CD4-positive, alpha-beta T cell (primary cell): ENCODE measurements at places on chromosomes 16 and 17.

DNA sequence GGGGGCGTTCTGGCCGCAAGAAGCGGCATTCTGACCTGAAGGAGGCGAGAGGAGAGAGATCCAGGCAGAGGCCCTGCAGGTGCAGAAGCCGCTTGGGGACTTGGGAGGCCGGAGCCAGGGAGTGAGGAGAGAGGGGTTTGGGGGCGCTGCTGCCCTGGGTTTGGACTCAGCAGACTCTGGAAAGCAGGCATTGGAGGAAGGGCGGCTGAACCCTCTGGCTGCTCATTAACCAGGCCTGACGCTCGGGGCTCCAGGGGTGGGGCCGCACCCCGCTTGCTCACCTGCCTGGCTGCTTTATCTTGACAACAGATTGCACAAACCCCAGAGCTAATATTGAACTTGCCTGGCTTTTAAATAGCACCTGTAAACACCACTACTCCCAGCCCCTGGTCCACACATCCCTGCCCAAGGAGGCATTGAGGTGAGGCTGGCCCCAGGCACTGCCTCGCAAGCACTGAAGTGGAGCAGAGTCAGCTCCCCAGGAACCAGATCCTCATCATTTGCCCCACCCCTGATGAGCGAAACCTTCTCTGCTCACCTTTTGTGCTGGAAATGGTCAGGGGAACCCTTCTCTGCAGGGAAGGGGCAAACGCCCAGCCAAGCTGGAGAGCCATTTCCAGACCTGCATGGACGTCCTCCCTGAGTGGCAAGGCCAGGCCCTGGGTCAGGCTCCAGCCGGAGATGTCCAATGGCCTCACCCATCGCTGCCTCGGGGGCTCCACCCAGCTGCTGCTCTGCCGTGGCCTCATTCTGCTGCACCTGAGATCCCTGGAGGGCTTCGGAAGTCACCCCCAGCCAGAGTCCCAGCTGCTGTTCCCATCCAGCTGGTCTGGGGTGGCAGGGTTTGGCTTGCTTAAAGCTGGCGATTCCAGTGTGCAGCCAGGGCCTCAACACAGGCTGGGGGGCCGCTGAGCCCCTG lies 190.2 kb upstream of the GSE1 start:
- DNase-seq, result no peak

DNA sequence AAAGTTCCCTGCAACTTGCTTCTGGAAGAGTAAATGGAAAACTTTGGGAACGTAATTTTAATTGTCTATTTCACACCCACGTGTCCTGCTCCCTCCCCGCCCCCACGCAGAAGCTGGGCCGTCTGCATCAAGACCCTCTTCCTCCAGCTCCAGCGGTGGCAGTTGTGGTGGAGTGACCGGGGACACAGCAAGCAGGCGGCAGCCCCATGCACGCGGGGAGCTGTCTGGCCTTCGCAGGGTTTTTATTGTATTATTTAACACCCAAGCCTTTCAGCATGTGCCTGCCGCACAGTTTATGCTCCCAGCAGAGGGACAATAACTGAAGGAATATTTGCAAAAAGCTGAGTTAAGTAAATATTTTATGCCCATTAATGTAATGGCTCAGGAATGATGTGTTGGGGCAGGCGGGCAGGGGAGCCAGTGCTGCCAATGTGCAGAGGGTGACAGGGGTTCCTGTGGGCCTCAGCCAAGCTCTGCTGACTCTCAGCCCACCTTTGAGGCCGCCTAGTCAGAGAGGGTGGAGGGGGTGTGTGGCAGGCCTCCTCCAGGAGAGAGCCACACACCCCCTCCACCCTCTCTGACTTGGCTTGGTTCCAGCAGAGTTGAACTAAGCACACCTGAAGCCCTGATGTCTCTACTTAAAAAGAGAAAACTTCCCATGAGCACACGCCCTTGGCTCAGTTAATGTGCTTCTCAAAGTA lies 32.4 kb upstream of the ENPP7 start:
- DNase-seq, result no peak

DNA sequence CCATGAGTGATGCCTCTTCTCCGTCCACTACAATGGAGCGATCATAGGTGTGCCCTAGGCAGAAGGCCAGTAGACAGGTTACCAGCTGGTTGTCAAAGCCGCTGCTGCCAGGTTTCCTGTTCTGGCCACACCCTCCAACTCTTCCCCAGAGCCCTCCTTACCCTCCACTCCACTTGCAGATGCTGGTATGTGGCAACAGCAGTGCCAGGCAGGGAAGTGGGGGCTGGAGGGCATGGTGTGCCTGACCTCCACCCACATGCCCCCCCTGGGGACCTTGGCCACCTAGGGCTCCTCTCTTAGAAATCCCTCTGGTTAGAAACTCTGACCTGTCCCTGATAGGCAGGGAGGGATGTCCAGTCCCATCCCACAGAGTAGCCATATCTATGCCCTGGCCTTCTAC lies 1.5 kb downstream of the RRAD start:
- no peak for DNase-seq

- peak; percentile 71 for DNase-seq
Measured at GRCh38 chr16:30996985-30997724, 12.1 kb downstream of the HSD3B7 start.

DNA sequence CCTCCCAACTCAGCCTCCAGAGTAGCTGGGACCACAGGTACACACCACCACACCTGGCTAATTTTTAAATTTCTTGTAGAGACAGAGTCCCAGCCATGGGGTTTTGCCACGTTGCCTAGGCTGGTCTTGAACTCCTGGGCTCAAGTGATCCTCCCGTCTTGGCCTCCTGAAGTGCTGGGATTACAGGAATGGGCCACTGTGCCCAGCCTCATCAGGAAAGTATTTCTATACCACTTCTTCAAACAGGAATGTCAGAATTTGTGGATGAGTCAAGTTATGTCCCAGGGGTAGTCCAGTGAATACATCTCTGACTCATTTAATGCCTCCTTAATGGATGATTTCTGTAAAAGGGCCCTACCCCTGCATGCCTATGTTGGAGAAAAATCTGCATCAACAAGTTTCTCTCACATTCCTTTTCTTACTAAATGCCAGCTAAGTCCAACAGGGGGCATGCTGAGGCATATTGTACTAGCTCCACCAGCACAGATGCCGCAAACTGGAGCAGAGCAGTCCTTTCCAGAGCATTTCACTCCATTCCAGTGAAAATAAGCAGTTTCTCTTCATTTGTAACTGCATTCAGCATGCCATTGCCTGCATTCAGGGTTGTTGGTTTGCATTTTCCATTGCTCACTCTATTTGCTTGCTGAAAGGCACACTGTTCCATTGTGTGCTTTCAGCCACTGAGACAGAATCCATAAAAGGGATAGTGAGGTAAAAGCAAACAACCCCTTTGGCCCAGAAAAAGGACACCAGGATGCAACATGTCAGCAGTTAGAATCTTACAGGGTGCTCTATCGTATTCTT lies 5.3 kb upstream of the CAVIN1 start:
- DNase-seq, result peak; percentile 31

DNA sequence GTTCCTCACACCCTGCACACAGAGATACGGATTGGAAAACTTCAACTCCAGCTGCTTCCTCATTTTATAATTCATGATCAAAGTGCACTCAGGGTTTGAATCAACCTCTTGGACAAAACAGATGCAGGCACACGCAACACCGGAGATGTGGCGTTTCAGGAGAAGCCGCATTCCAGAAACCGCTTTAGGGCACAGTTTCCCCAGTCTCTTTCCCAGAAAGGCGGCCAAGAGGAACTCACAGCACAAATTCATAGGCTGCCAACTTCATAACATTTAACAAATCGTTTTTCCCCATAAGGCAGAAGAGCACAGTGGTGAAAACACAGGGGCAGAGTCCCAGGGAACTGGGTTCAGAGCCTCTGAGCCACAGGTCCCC lies 8.4 kb downstream of the MTHFSD start:
- no peak for DNase-seq
